Fibroblast of skin of right quadriceps (primary cell): ENCODE measurements at places on chromosomes 2 and 18.

GRCh38 chr2:203579730-203580129 lies 44.6 kb upstream of the RAPH1 start:
- no peak for DNase-seq

- DNase-seq: no peak
Observed at GRCh38 chr2:217409949-217410680, 550.3 kb upstream of the TNP1 start.

DNA sequence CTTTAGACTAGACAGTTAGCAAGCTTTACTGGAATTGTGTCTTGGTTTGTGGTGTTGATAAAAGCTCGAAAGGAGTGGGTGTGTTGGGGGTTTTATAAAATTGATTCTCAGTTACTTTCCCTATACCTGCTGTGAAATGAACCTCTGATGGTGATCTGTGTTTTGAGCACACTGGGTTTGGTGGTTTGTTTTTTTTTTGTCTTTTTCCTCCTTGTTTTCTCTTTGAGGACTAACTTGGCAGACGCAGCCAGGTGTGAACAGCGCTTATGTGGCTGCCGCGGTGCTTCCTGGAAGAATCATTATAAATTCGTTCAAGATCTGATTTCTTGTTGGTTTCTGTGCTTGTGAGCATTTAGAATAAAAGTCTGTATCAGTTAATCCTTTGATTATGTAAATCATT lies 28.5 kb downstream of the GRHL1 start:
- no peak for DNase-seq

GRCh38 chr18:13578400-13578799 lies 148.0 kb downstream of the FAM210A start:
- DNase-seq: no peak

- no peak for DNase-seq
Observed at GRCh38 chr2:98768384-98769113, 37.6 kb upstream of the MGAT4A start.

DNA sequence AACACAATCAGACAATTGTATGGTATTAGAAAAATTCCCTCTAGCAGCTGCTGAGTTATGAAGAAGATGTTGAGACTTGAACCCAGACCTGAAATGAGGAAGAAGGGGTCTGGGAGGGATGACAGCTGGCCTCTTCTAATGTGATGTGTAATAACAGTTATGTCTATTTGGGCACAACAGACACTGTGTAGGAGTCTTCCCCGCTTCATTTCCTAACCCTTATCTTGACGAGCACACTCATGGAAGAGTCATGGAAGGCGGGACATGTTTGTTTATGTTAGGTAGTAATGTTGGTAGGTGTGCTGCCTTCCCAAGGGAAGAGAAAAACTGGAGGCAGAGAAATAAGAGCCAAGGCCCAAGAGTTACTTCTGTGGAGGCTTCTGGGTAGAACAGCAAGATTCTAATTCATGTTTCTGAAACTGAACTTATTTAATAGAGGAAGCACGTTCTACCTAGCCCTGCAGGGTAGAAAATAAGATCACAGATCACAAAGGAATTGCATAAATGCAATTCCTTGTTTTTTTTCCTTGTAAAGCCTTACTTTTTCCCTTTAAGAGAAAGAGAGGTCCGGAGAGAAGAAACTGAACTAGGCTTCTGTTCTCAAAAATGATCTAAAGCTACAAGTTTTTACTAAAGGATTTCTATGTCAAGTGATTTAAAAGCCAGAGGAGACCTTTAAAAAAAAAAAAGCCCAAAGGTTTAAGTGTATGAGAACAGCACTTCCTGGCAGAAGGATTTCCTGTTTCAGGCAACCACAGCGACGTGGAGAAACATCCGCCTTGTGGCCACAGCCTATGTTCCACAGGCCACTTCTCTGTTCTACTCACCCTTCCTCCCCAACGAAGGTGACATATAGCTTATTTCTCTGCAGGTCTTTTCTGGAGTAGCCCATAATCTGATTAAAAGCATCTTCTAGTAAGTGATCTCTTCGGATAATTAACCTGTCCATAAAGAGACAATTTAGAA lies 68.5 kb upstream of the STK17B start:
- peak; percentile 40 for DNase-seq

DNA sequence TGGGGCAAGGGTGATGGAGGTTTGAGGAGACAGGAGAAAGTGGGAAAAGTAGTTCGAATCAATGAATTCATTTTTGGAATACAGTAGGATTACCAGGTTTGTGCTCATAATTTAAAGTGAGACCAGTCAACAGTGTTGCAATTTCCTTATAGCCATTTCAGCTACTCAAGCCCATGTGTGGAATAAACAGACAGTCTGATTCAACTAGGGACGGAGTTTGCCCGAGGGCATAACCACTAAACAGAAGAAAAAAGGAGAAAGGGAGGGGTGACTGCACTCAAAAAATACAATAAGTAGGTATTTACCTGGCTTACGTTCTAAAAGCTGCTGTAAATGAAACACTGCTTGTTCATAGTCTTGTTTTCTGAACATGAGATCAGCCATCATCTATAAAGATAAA lies 55.2 kb downstream of the TTC21B start:
- no peak for DNase-seq

DNA sequence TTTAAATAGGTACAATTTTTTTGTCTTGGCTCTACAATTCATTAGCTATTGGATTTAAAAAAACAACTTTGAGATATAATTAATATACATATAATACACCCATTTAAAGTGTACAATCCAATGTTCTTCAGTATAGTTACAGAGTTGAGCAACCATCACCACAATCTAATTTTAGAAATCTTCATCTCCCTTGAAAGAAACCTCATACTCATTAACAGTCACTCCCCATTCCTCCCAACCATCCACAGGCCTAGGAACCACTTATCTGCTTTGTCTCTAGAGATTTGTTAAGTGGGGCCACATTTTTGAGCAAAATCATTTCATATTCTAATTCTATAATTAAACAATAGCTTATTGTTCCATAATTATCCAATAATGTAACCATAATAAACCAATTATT lies 32.6 kb downstream of the MRPL33 start:
- DNase-seq: peak; percentile 77

DNA sequence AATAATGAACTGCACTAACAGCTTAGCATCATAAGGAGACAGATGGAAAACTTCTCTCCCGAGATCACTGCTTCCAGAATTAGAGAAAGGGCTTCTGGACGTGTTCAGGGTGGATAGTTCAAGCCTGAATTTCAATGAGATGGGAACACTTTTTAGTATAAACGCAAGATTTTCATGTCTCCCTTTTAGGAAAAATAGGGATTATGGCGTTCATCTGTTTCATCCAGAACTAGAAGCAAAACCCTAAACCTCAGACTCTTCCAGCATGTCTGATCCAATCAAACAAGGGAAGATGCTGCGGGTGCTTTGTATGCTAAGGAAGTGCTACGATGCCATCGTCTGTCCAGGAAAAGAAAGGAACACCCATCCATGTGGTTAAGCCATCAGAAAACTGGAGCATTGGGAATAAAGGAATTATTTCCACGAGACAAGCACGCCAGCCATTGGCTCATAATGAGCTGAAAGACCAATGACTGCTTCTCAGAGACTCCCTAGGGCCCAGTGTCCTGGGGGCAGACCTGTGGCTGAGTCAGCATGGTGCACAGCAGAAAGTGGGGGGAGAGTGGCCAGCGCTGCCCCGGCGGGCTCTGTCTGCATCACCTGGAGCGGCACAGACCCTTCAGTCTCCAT lies 65.9 kb upstream of the AFF3 start:
- DNase-seq: peak; percentile 65

GRCh38 chr2:168758970-168759820 lies 43.2 kb upstream of the NOSTRIN start:
- DNase-seq: peak; percentile 51

DNA sequence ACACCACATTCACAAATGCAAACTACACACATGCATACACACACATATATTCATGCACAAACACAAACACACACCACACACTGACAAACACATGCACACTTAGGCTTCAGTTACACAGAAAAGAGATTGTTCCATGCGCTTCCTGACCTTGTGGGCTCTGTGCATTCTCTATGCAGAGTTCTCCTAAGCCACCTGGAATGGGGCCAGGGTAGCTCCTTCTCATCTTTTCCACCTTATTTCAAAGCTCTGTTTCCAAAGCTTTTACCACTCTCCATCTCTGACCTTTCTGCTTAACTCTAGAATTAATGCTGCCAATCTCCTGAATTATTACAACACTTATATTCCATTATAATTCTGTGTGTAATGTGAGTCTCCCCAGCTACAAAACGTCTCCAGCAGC lies 522.3 kb upstream of the MYT1L start:
- DNase-seq: no peak

- DNase-seq: no peak
Observed at GRCh38 chr2:72543497-72544216, 282.2 kb downstream of the EXOC6B start.

DNA sequence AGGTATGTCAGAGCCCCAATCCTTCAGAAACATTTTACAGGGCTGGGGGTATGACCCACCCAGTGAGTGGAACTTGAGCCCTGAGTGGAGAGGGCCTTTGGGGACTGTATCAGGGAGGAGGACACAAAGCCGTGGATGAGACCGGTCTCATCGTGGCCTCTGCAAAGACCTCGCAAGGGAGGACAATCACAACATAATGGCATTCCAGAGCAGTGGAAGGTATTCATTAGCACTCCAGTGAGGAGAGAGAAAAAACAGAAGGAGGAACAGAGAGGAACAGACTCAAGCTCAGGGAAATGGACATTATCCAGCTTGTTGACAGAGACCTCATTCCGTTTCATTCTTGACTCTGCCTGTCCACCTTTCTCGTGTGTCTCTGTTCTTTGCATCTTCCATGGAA lies 38.8 kb upstream of the CTAGE1 start:
- no peak for DNase-seq
